ENCODE measurements at places on chromosomes 5 and 9. TPM values are rescaled to one million over a fixed set of nuclear protein-coding genes. Genes with fewer than 3 reads are reported as not detected.

Gene IRX2
- not detected for total RNA-seq

DNA sequence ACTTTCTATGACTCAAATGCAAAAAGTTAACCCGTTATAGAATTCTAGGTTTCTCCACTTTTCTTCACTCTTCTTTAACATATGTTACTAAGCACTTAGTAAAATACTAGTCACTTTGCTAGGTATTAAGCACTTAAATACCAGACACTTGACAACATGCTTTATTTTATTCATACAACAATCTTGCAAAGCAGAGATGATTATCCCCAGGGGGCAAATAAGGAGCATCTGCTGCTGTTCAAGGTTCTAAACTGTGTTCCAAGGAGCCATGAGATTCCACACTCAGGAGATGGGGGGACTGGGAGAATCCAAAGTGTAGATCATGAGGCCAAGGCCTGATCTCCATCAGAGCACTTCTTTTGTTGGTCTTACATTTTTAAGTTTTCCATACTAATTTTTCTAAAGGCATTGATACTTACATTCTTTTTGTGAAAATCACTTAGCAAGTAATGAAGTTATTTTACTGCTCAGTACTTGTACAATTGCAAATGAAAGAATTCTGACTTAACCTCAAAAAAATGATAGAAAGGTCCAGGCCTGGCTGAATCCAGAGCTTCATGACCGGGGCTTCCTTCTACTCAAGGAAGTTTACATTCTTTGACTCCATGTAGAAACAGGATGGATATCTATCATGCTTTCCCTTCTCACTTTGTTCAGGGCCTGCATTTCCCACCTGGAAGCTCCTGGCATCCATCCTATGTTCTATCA, 504.4 kb upstream of the WWC1 start:
- H3K36me3 ChIP-seq = no peaks in the 10 kb centered on the region
- no peak overlapping the region for H3K27ac ChIP-seq
- DNase-seq = no peak

DNA sequence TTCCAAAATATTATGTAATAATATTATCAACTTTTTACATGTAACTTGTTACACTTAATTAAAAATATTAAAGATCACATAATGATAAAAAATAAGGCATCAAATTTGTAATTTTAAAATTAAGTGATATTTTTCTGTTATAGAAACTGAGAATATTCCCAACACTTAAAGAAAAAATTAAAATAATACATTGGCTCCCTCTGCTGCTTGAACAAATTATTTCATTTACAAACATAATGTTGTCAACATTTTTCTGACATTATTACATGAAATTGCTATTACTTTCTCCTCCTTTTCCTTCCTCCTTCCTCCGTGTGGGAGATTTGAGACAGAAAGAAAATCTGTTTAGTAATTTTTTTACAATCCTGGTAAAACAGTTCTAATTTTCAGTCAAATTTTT, 42.3 kb downstream of the RNF180 start:
- H3K27ac ChIP-seq = no peak overlapping the region
- no peak for DNase-seq
- no peaks in the 10 kb centered on the region for H3K36me3 ChIP-seq
- H3K4me3 ChIP-seq = no peak overlapping the region
- H3K4me1 ChIP-seq = no peaks in the 10 kb centered on the region

Gene GMCL2
- not detected for total RNA-seq

DNA sequence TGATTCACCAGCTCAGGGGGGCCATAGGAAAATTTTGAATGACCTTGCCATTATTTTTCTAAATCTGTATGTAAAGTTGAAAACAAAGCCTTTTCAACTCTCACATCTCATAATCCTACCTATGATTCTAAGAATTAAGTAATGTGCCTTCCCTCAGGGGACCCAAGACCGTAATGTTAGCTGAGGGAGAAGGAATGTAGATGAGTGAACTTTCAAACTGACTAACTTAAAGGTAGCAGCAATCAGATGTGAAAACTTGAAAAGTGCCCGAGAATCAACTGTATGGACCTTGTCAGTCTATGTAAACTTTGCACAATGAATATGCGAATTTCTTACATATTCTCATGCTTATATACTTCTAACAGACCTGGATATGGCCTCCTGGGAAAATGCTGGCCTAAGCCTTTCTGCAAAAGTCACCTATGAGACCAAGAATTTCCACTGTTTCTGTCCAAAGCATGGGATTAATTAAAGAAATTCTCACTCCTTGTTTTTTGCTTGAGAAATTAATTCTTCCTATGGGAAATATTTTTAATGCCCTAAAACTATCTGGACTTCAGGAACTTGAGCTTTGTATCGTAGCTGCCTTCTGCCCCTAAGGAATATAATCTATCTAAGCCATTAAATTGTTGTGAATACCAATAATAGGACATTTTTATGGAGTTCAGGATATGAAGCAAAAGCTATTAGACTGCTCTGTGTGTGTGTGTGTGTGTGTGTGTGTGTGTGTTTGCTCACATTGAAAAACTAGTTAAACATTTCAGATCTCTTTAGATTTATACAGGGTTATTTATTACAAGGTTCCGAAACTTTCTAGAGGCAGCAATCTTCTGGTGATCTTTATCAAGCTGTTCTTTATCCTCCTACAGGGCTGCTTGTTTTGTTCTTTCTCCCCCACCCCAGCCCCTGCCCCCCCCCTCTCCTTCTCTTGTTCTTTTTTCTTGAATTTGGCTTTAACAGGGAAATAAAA, 169.1 kb upstream of the CLINT1 start:
- H3K4me1 ChIP-seq = no peaks in the 10 kb centered on the region
- H3K36me3 ChIP-seq = no peaks in the 10 kb centered on the region
- no peak overlapping the region for H3K27ac ChIP-seq
- peaks cover 38% of the 10 kb centered on the region for H3K27me3 ChIP-seq
- no peak for DNase-seq
- H3K4me3 ChIP-seq = no peak overlapping the region

- no peak overlapping the region for H3K27ac ChIP-seq
- peaks cover 47% of the 10 kb centered on the region for H3K27me3 ChIP-seq
- no peak for DNase-seq
- H3K36me3 ChIP-seq = no peaks in the 10 kb centered on the region
- no peaks in the 10 kb centered on the region for H3K4me1 ChIP-seq
- H3K4me3 ChIP-seq = no peak overlapping the region
Observed at GRCh38 chr9:113675475-113675941, 200.6 kb upstream of the ZNF618 start.

Gene PCDH1
- total RNA-seq = not detected

Gene PCDHGA3
- total RNA-seq = not detected

DNA sequence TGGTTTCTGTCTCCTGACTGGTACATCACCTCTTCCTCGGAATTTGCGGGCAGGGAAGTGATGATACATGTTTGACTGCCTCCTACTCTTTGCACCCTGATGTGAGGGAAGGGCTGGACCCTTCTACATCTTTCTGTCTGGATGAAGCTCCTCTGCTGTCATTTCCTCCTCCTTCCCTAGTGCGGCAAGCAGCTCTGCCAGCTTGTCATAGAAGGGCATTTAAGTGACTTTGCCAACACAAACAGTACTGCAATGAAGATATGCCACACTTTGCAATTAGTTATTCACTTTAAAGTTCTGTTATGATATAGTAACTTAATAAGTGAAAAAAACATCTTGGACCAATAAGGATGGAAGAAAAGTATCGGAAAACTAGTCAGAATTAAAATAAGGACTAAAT, 48.5 kb upstream of the ABL1 start:
- no peak for DNase-seq

DNA sequence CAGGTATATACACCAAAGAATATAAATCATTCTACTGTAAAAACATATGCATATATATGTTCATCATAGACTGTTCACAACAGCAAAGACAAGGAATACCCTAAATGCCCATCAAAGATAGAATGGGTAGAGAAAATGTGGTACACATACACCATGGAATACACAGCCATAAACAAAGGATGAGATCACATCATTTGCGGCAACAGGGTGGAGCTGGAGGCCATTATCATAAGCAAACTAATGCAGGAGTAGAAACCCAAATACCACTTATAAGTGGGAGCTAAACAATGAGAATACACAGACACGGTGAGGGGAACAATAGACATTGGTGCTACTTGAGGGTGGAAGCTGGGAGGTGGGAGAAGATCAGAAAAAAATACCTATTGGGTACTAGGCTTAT, 117.6 kb downstream of the COX7C start:
- no peaks in the 10 kb centered on the region for H3K27me3 ChIP-seq
- H3K36me3 ChIP-seq = no peaks in the 10 kb centered on the region
- no peak overlapping the region for H3K4me3 ChIP-seq
- no peak overlapping the region for H3K27ac ChIP-seq
- no peaks in the 10 kb centered on the region for H3K4me1 ChIP-seq
- DNase-seq = no peak

Gene TTLL11
- total RNA-seq = 2.2 TPM

GRCh38 chr9:99621040-99621439, 200.6 kb upstream of the NR4A3 start:
- no peaks in the 10 kb centered on the region for H3K36me3 ChIP-seq
- peaks cover 9% of the 10 kb centered on the region for H3K27me3 ChIP-seq
- H3K4me1 ChIP-seq = no peaks in the 10 kb centered on the region
- DNase-seq = no peak

Gene TERT
- total RNA-seq = 0.82 TPM

- no peaks in the 10 kb centered on the region for H3K27me3 ChIP-seq
- H3K36me3 ChIP-seq = no peaks in the 10 kb centered on the region
- H3K4me3 ChIP-seq = no peak overlapping the region
- no peak overlapping the region for H3K27ac ChIP-seq
- H3K4me1 ChIP-seq = no peaks in the 10 kb centered on the region
Observed at GRCh38 chr5:111950660-111951059, 193.7 kb upstream of the NREP start.

- H3K27me3 ChIP-seq = peaks cover 16% of the 10 kb centered on the region
- no peak for DNase-seq
- H3K27ac ChIP-seq = no peak overlapping the region
Observed at GRCh38 chr9:127588740-127589506, 23.2 kb upstream of the STXBP1 start.

DNA sequence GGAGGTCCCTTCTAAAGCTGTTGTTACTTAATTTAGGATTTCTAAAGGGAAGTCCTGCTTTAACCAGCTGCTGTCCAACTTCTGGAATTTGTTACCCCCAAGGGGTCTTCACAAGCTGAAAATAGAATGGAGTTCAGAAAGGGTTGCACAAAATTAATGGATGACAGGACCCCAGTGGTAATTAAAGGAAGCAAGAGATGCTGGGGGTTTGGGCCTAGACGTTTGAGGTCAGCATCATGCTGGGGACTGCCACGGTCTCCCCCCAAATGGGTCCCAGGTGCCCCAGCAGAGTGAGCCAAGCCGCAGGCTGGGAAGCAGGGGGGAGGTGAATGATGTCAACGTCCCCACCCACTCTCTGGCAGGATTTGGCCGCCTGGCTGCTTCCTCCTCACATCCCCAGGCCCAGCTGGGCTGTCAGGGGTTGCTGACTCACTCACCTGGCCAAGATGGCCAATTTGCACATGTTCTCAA, 97.5 kb upstream of the ARAP3 start:
- no peaks in the 10 kb centered on the region for H3K36me3 ChIP-seq
- no peak for DNase-seq
- H3K27ac ChIP-seq = no peak overlapping the region
- peaks cover 7% of the 10 kb centered on the region for H3K27me3 ChIP-seq

- H3K4me3 ChIP-seq = no peak overlapping the region
- no peaks in the 10 kb centered on the region for H3K36me3 ChIP-seq
- H3K4me1 ChIP-seq = no peaks in the 10 kb centered on the region
- DNase-seq = no peak
- H3K27me3 ChIP-seq = no peaks in the 10 kb centered on the region
- no peak overlapping the region for H3K27ac ChIP-seq
Observed at GRCh38 chr9:96441798-96442445, 8.0 kb upstream of the HABP4 start.

- H3K4me3 ChIP-seq = no peak overlapping the region
- H3K27me3 ChIP-seq = no peaks in the 10 kb centered on the region
- H3K27ac ChIP-seq = no peak overlapping the region
- H3K36me3 ChIP-seq = no peaks in the 10 kb centered on the region
- DNase-seq = no peak
- H3K4me1 ChIP-seq = no peaks in the 10 kb centered on the region
Observed at GRCh38 chr5:155514105-155514563, 500.6 kb downstream of the KIF4B start.

DNA sequence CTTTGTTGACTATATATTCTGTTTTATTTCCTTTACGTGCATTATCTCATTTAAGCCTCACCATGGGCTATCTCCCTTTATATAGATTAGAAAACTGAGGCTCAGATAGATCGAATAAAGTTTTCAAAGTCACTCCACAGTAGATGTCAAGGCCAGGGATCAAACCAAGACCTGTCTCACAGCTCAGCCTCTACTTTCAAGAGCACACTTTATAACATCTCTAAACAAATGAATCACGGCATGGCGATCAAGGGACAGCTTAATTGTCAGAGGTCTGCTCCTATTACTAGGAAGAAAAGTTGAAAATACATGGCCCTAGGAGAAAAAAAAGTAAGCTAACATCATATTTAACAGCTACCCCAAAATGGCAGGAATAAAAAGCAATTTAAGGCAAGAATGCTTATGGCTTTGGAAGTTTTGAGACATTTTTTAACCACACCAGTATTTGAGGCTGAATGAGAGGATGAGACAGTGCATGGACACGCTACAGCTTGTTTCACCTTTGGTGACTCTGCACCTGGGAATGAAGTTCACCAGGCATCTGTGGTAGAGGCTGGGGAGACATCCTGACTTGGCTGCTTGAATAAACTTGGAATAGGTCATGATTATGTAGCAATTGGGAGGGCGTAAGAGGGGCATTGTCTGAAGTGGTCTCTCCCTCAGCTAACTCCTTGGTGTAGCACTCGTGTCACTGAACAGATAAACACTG, 486.8 kb upstream of the WWC1 start:
- H3K27me3 ChIP-seq = no peaks in the 10 kb centered on the region
- H3K4me1 ChIP-seq = no peaks in the 10 kb centered on the region
- H3K36me3 ChIP-seq = no peaks in the 10 kb centered on the region
- no peak overlapping the region for H3K27ac ChIP-seq

DNA sequence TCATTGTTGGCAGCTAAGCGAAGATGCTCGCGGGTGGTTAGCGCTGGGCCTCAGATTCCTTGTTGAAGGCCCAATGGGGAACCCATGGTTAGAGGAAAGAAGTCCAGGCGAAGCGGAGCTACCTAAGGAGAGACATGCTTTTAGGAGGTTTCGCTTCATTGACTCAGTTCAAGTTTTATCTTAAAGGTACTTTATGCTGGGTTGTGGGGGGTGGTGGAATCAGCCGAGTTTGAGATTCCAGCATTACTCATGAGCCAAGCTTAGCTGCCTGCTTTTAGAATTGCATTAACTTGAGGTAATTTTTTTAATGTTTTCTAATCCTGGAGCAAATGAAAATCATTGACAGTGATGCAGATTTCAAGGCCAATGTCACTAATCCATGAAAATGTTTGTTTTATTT, 16.1 kb downstream of the MEGF10 start:
- DNase-seq = no peak
- no peak overlapping the region for H3K27ac ChIP-seq
- H3K4me3 ChIP-seq = no peak overlapping the region
- H3K27me3 ChIP-seq = peaks cover 24% of the 10 kb centered on the region
- no peaks in the 10 kb centered on the region for H3K36me3 ChIP-seq

Gene IFNA13
- not detected for total RNA-seq

GRCh38 chr9:133990366-133991213, 1.5 kb downstream of the VAV2 start:
- DNase-seq = no peak
- peaks cover 15% of the 10 kb centered on the region for H3K27me3 ChIP-seq
- peaks cover 2% of the 10 kb centered on the region for H3K4me1 ChIP-seq
